HFFc6 (cell line): ENCODE measurements at places on chromosomes 1 and 21. TPM values are rescaled to one million over a fixed set of nuclear protein-coding genes. Genes with fewer than 3 reads are reported as not detected.

The KRTAP12-2 gene
- not detected in 3 replicates for total RNA-seq

- no peaks in the 10 kb centered on the region for H3K36me3 ChIP-seq
- no peak overlapping the region for H3K27ac ChIP-seq
- H3K4me3 ChIP-seq, result no peak overlapping the region
- no peaks in the 10 kb centered on the region for H3K27me3 ChIP-seq
- peaks cover 48% of the 10 kb centered on the region for H3K4me1 ChIP-seq
- DNase-seq, result peak; percentile 41
Observed at GRCh38 chr1:8674912-8675311, 142.5 kb downstream of the RERE start.

DNA sequence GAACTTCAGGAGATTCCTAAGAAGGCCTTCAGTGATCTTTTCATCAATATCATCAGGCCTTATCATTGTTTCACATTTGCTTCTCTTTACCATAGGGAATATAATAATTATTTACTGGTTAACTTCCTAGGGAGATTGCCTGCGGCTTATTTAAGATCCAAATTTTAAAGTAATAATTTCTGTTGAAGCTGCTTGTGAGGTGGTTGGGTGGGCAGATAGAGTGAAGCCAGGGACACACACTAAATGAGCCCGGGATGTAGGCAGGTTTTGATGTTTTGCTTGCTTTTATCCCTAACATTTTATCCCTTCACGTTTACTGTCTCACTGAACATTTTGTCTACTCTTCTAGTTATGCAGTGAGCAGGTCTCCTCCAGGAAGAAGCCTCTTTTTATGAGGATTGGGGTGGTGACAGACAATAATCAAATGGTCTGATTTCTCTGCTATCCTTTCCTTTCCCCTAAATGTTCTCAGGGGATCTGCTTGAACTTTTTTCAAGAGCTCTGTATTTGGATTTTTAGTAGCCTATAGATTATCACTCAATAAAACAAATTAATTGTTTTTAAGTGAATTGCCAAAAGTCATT lies 164.7 kb downstream of the RUNX1 start:
- peaks cover 48% of the 10 kb centered on the region for H3K4me1 ChIP-seq
- H3K36me3 ChIP-seq, result peaks cover 78% of the 10 kb centered on the region
- H3K27ac ChIP-seq, result peak overlapping the region; percentile 99
- no peak for DNase-seq
- peaks cover 22% of the 10 kb centered on the region for H3K27me3 ChIP-seq

DNA sequence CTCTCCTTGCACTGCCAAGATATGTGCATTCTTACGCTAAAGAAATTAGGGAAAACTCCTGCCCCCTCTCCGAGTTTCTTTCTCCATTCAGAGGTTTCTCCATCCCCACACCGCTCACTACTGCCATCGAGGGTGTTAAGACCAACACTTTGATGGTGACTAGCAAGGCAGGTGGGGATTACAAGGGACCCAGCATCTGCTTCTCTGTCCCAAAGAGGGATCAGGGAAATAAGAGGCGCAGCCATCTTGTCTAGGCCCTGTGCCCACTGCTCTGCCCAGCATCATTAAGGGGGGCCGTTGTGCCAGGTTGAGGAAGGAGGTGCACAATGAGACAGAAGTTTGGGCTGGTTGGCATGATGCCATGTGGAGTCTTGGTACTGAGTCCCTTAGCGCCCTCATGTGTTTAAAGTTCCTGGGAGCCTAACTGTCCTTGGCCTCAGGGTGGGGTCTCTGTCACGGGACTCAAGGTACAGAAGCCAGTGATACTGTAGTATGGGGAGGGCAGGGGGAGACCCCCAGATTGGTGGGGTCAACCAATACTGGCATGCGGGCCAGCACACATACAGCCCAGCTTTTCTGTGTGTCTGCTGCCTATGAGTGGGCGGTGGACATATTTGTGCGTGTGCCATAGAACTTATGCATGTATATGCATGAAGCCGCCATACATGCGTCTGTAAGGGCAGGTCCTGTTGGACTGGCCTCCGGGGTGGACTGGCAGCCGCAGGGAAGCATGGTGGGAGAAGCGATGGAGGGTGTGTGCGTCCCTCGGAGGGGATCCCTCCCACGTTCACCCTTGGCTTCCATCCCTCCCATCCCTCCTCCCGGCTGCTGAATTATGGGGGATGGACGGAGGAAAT lies 5.5 kb downstream of the EFNA3 start:
- peaks cover 29% of the 10 kb centered on the region for H3K4me1 ChIP-seq
- no peaks in the 10 kb centered on the region for H3K36me3 ChIP-seq
- peaks cover 42% of the 10 kb centered on the region for H3K27me3 ChIP-seq
- peak overlapping the region; percentile 83; the same call in 1 of the 2 replicates for H3K27ac ChIP-seq
- DNase-seq, result no peak
- peak overlapping the region; percentile 98 for H3K4me3 ChIP-seq

DNA sequence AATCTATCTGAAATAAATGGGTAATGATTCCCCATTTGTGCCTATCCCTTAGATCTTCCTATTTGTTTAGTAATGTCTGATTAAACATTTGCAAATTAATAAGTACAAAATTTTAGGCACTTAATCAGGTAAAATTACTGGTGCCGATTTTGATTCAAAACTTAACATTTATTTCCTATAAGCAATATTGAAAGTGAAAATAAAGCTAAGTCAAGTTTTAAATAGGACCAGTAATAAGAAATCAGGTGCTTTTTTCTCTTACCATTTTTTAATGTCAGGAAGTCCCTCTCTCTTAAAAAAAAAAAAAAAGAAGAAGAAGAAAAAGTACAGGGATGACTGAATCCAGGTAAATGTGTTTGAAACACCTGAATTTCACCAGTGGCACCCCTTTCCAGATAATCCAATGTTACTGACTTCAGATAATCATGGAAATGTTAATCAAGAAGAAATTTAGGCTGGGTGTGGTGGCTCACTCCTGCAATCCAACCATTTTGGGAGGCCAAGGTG lies 836 bp upstream of the GBP4 start:
- no peaks in the 10 kb centered on the region for H3K36me3 ChIP-seq
- H3K4me1 ChIP-seq, result peaks cover 7% of the 10 kb centered on the region
- no peak overlapping the region for H3K4me3 ChIP-seq
- peaks cover 4% of the 10 kb centered on the region; the same call in 1 of the 2 replicates for H3K27me3 ChIP-seq
- no peak overlapping the region for H3K27ac ChIP-seq

- no peaks in the 10 kb centered on the region; the same call in none of the 2 replicates for H3K27me3 ChIP-seq
- H3K27ac ChIP-seq, result no peak overlapping the region
- no peaks in the 10 kb centered on the region; the same call in 1 of the 2 replicates for H3K4me1 ChIP-seq
- no peak overlapping the region for H3K4me3 ChIP-seq
- DNase-seq, result no peak
- no peaks in the 10 kb centered on the region for H3K36me3 ChIP-seq
Observed at GRCh38 chr1:56436296-56436695, 143.1 kb downstream of the PLPP3 start.

DNA sequence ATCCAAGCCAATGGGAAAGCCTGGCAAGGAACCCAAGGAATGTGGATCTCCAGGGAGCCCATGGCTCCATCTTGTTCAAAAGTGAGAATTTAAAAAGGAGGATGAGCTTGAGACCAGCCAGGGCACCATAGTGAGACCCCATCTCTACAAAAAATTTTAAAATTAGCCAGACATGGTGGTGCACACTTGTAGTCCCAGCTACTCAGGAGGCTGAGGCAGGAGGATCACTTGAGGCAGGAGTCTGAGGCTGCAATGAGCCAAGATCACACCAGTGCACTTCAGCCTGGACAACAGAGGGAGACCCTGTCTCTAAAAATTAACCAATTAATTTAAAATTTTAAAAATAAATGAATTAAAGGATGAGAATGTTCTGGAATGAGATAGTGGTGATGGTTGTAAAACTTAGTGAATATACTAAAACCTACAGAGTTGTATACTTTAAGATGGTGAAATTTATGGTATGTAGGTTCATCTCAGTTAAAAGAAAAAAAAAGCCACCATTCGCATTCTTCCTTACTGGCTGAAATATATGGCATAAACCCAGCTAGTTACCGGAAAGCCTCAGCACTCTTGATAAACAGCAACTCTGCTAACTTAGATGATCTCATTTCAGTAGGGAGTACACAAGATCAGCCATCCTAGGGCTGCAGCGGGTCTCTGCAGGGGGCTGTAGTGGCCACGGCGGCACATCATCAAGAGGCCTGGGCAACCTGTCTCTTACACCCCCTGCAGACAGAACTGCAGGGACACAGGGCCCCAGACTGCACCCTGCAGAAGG lies 48.3 kb upstream of the H6PD start:
- no peak for DNase-seq
- no peak overlapping the region for H3K27ac ChIP-seq
- peaks cover 21% of the 10 kb centered on the region for H3K4me1 ChIP-seq
- peaks cover 22% of the 10 kb centered on the region for H3K36me3 ChIP-seq
- peaks cover 6% of the 10 kb centered on the region for H3K27me3 ChIP-seq

GRCh38 chr1:224739303-224739996 lies 123.3 kb downstream of the CNIH3 start:
- H3K4me3 ChIP-seq, result no peak overlapping the region
- H3K27me3 ChIP-seq, result no peaks in the 10 kb centered on the region; the same call in 1 of the 2 replicates
- H3K27ac ChIP-seq, result no peak overlapping the region
- H3K4me1 ChIP-seq, result peaks cover 21% of the 10 kb centered on the region

The CELA2B gene
- total RNA-seq, result not detected in 3 replicates
